ENCODE measurements at places on chromosomes 11 and 22.
A peak's percentile ranks its signal among the peaks of the same experiment; 100 is the strongest.

DNA sequence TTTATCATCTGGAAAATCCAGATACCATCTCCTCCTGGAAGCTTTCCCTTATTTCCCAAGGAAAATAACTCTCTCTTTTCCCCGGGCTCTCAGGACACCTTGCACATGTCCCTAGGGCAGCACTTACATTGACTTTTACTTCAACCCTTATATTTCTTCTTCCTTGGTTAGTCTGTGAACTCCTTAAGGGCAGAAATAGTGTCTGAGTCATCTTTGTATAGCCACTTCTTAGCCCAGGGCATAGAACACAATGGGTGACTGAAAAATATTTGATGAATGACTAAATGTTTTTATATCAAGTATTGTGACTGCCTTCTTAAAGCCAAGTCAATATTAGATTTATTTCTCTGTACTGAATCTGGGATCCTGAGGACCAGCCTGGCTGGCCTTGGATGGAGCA lies 45.4 kb upstream of the MYOD1 start:
- no peak for DNase-seq

DNA sequence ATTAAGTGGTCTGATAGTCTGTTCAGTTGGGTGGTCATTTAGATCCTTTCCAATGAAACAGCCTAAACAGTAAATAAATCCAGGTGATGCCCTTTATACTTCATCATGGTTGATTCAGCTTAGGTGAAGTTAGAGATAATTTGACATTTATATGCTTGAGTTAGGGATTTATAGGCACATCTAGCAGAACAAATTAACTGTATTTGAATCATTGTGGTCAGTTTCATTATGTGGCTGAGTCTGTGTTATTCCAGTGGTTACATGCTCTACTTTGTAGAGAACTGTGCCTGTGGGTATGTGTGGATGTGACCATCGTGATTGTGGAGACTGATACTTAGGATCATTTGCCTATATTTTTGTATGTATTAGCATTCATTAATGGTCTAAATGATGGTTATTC lies 194.6 kb downstream of the DDX10 start:
- DNase-seq: no peak

GRCh38 chr22:46598737-46599424 lies 21.3 kb upstream of the GRAMD4 start:
- DNase-seq: peak; percentile 74

GRCh38 chr11:87358461-87358860 lies 320.7 kb downstream of the TMEM135 start:
- no peak for DNase-seq

DNA sequence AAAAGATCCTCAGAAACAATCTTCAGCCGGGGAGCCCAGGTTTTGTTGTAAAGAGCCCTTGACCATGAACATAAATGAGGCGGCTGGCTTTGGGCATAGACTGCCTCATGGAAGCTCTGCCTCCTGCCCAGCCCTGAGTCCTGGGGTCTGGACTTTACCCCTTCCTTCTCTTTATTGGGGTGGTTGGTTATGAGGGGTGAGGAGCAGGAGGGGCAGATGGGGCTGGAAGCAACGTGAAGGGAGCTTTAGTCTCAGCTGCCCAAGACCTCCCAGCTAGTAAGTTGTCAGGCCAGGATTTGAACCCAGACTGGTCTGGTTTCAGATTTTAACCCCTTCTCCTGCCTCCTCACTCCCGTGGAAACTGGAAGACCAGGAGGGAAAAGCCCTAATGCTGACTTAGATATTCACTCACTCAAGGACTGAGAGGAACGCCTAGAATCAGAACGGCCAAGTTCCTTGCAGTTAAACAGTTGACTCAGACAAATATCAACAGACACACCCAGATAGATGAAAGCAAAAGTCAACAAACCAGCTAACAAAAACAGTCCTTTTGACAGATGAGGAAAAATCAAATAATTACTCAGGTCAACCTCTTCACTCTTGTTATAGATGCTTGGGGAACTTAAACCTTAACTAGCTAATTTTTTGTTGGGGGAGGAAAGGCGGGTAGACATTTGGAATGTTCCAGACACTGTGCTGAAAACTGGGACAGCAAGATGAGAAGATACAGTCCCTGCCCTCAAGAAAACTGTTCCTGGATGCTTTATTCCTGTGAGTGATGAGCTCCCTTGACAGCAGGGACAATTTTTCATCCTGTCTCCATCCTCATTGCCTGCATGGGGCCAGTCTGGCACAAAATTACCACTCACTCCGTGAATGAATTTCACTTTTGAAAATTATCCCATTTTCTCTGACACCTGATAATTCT lies 20.8 kb upstream of the ARRB1 start:
- DNase-seq: no peak

DNA sequence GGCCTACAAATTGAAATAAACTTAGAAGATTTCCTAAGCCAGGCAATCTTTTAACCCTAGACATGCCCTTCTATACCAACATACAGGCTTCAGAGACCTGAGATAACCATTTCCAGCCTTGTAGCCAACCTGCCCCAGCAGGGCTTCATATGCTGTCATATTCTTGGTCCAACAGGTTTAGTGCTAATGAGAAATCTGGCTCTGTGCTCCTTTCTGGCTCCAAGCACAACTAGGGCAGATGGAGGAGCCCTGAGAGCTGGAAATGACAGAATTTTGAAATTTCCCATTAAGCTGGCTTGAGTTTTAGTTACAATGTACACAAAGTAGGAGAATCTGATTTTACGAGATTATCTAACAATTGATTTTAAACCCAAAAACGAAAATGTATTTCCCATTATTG lies 323.0 kb upstream of the CCDC90B start:
- DNase-seq: no peak

GRCh38 chr11:1276041-1276790 lies 33.2 kb downstream of the TOLLIP start:
- peak; percentile 58 for DNase-seq

GRCh38 chr22:37239336-37240239 lies 4.5 kb downstream of the RAC2 start:
- no peak for DNase-seq

DNA sequence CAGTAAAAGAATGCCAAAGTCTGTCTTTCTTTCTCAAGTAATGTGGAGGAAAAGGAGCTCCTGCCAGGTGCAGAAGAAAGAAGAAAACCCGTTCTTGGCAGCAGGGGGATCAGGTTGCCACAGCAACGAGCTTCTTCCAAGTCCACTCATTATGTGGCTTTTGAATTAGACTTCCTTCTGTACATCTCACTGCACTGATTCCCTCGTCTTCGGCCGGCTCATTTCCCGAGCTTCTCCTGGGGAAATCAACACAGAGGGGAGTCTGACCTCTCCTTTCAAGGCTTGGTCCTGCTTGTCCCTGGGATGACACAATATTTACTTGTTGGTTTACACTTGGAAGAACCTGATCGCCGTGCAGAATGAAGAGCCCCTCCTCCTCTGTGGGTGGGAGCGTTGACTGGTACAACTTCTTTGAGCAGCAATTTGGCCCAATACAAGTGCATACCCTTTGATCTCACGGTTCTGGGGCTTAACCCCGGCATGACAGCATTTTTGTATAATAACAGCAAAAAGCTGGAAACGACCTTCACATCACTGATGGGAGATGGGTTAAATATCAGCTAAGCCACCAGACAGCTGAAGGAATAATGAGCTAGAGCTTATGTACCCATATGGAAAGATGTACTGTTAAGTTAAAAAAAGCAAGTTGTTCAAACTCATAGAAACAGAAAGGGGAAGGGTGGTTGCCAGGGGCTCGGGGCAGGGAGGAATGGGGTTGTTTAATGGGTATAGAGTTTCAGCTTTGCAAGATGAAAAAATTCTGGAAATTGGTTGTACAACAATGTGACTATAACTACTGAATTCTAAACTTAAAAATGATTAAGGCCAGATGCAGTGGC lies 35.4 kb downstream of the MCHR1 start:
- no peak for DNase-seq

- DNase-seq: no peak
These were observed 700.0 kb upstream of the ANO5 start for GRCh38 chr11:21492931-21493330.

GRCh38 chr11:57646799-57647303 lies 2.9 kb downstream of the YPEL4 start:
- no peak for DNase-seq

DNA sequence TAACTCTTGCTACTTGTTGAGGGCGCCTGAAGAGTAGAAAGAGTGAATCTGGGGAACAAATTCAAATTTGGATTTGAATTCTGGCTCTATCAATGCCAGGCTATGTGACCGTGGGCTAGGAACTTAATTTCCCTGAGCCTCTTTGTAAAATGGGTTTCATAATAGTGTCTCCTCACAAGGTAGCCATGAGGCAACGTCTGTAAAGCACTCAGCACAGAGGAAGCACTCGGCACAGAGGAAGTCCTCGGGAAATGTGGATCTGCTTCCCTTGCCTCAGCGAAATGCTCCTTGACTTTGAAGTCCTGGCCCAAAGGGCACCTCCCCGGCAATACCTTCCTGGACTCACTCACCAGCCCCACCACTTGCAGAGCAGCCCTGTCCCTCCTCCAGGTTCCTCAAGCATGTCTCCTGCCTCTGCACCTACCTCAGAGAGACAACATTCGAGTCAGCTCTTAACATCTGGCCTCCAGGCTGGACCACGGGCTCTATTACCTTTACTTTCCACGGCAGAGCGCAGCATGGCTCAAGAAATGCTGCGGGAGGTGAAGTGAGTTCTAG lies 17.7 kb downstream of the CD6 start:
- DNase-seq: no peak

- DNase-seq: no peak
These were observed 86.9 kb downstream of the FAM83F start for GRCh38 chr22:40081662-40082061.

DNA sequence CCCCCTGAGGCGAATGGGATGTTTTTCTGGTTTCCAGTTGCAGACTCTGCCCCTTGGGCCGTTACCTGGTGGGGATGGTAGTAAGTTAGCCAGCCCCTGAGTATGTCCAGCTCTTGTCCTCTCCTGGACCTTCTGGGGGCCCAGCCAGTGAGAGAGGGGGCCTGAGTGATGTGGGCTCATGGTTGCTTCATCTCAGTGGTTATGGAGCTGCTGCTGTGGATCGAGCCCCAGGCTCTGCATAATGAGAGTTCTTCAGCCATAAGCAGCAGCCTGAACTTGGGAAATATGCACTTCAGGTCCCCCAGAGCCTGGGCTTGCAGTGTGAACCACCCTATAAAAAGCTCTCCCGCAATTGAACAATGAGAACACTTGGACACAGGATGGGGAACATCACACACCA lies 5.9 kb downstream of the TMPRSS13 start:
- no peak for DNase-seq

GRCh38 chr11:12552692-12553091 lies 121.5 kb upstream of the TEAD1 start:
- DNase-seq: no peak

- DNase-seq: no peak
These were observed 27.6 kb downstream of the POU2AF1 start for GRCh38 chr11:111351374-111352055.

DNA sequence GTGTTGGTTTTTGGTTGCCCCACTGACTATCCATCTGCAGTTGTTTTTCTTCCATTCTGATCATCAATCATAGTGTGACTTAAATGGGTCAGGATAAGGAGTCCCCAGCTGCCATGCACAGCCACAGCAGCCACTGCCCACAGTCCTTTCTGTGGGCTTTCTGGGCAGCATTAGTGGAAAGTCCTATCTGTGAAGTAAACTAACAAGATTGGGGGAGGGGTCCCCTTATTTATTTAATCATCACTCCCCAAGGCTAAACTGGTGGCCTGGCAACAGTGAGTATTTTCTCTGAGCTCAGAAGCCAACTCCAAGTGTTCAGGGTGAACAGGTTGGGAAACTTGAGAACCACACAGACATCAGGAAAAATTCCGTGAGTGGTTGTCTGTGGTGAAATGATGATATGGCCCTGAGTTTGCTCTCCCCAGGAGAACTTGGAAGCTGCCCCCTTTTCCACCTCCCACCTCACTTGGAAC lies 145.0 kb downstream of the CCDC34 start:
- no peak for DNase-seq

DNA sequence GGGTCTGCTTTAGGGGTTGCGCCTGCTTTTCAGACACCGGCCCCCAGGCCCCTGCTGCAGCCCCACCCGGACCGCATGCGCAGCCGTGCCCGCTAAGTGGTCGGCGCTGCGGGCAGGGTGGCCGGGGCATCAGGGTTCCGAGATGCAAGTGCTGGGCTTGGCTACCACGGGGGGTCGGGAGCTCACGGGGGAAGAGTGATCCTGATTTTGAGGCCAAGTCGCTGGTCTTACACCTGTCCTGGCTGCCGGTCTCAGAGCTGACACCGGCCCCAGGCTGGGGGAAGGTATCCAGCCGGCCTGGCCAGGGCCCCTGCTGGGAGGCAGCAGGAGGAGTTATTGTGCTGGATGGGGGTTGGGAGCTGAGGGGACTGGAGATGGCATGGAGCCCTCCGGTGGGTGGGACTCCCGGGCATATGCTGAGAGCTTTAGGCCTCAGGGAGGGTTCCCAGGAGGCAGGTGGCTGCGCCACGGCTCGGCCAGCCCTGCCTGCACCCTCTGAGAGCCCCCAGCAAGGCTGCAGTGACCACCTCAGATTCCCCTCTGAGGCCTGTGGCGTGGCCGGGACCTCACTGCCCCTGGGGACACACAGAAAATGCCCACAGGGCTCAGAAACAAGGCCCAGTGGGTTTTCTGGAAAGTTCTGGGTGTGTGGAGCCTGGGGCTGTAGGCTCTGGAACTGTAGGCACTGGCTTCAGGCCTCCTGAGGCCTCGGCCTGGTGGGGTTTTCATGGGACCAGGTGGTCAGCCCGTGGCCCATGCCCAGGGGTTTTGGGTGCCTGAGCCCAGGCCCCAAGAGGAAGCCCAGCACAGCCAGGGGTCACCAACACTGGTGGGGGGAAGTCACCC lies 4.4 kb upstream of the MUC5AC start:
- DNase-seq: no peak

DNA sequence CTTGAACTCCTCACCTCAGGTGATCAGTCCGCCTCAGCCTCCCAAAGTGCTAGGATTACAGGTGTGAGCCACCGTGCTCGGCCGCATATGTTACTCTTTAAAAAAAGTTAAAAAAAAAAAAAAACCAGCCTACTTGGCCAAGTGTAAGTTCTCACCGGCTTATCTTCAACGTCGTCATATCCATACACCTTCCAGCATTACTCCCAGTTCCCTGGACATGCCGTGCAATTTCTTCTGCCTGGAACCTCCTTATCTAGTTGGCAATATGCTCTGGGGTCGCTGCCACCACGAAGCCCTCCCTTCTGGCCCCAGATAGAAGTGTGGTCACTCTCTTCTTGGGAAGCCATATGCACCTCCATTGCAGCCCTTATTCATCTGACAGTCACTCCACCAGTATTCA lies 36.3 kb upstream of the CBX7 start:
- DNase-seq: no peak
